ENCODE measurements at places on chromosomes 4 and X. TPM values are rescaled to one million over a fixed set of nuclear protein-coding genes. Genes with fewer than 3 reads are reported as not detected.

The MXRA5 gene
- 5.3 TPM for total RNA-seq

DNA sequence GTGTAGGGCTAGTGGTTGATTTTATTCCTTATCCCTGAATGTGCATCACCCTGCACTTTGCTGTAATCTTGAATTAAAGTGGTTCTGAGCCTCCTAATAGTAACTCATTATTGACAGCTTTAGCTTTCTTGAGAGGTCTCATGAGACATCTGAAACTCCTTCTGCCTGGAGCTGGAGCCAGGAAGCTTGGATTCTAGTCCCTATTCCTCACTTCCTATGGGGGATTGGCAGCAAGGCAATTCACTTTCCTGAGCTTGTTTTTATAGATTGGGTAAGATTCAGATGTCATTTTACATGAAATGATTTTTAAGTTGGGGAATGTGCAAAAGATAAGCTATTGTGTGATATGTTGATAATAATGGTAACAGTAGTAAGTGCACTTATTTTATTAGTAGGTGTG, 17.1 kb upstream of the ETNPPL start:
- DNase-seq: no peak

The MAGED4 gene
- total RNA-seq: 1.8 TPM

- DNase-seq: no peak
Measured at GRCh38 chr4:34289489-34289888, 1954.8 kb downstream of the ARAP2 start.

GRCh38 chr4:11299016-11299415, 129.7 kb downstream of the HS3ST1 start:
- DNase-seq: no peak

The NAP1L2 gene
- total RNA-seq: 6.9 TPM

The TMEM156 gene
- not detected for total RNA-seq

DNA sequence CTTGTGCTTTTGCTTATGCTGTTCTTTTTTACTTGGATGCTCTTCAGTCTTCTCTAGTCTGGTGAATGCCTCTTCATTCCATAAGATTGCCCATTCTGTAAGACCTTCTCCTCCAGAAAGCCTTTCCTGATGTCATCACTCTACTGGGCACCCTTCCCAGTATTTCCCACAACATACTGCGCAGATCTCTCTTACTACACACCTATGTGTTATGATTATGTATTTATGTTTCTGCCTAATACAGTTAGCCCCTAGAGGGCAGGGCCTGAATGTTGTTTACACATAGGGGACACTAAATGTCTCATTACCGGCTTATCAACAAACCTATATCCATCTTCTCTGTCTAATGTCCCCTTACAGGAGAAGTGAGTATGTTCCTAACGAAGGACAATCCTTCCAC, 21.1 kb downstream of the AIFM1 start:
- DNase-seq: no peak

The ARMCX4 gene
- total RNA-seq: 10.4 TPM
